Right lobe of liver (tissue), 6 donors: ENCODE measurements at places on chromosomes 7 and 10. TPM values are rescaled to one million over a fixed set of nuclear protein-coding genes. Genes with fewer than 3 reads are reported as not detected.

DNA sequence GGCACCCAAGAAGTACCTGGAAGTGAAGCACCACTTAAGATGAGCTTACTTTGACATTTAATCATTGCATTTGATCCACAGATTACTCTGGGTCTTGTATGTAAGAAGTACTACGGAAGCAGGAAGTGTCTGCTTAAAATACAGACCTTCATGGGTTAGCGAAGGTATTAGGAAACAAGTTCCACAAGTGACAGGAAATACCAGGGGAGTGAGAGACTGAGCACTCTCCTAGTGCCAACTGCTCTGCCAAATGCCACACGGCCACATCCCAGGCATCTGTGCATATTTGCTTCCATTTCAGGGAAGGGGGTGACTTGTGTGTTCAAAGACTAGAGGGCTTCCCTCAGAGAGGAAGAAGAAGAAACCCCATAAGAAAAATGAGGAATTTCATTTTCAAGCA lies 57.2 kb upstream of the ANK3 start:
- no peak overlapping the region for H3K27ac ChIP-seq
- DNase-seq: no peak
- no peaks in the 10 kb centered on the region for H3K27me3 ChIP-seq
- no peaks in the 10 kb centered on the region for H3K36me3 ChIP-seq
- no peaks in the 10 kb centered on the region for H3K4me1 ChIP-seq

DNA sequence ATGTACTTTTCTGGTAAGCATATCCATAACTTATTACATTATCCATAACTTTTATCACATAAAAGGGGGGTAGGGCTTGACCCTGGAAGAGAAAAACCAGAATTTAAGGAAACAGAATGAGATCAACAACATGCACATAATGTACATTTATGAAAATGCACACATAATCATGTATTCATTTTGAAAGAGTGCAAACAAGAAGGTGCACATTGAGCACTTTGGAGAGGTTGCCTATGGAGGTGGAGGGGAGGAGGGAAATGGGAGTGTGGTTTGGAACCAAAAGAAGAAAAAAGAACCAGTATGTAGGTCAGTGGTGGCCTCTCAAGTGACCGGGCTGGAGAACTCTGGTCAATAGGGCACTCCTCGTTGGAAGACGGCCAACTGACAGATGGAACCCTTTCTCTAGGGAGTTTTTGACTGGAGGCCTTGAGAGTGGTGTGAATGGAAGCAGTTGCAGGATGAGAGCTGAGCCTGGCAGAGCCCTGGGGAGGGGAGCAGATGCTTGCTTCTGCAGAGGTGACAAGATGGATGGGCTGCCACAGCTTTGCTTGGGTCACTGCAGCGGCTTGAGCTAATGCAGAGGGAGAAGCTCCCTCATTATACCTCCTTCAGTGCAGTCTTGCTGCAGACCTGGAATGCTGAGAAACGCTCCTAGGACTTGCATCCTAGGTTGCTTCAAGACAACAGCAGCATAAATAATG lies 192.7 kb downstream of the SEC23IP start:
- no peaks in the 10 kb centered on the region for H3K27me3 ChIP-seq
- no peak overlapping the region for H3K4me3 ChIP-seq
- H3K36me3 ChIP-seq: no peaks in the 10 kb centered on the region
- no peak overlapping the region for H3K27ac ChIP-seq
- no peaks in the 10 kb centered on the region for H3K4me1 ChIP-seq

DNA sequence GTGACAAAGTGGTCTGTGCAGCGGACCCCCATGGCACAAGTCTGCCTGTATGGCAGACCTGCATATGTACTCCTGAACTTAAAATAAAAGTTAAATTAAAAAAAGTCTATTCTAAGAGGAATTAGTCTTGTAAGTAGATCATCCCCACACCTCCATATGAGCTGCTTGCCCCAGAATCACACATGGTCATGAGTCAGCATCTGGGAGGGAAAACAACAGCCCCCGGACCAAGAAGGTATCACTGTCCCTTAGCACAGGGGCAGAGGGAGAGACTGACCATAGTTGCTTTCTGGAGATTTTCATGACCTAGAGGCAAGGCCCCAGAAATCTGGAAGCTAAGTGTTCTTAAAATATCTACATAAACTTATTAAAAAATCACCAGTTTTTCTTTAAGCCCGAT lies 86.6 kb upstream of the PDK4 start:
- no peak overlapping the region for H3K27ac ChIP-seq
- no peaks in the 10 kb centered on the region for H3K27me3 ChIP-seq
- H3K36me3 ChIP-seq: no peaks in the 10 kb centered on the region
- no peaks in the 10 kb centered on the region for H3K4me1 ChIP-seq
- H3K4me3 ChIP-seq: no peak overlapping the region

Gene HOXA9
- total RNA-seq: 0.09 TPM

DNA sequence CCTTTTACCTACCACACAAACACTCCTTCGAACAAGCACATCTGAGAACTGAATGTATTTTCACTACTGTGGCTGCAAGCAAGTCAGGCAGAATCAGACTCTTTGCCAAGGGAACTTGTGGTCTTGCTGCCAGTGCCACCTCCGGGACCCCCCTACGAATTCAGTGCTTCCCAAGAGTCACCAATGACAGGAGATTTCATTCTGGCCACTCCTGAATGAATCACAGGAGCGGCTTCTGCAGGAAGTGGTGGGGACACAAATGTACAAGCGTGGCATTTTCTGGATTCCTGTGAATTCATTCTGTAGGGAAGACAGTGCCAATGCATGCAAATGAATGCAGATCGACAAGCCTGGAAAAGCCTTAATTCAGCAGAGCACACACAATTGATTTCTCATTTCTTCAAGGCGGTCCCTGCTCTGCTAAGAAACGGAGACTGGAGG lies 161.2 kb downstream of the CAMK1D start:
- no peak overlapping the region for H3K27ac ChIP-seq
- DNase-seq: no peak
- no peaks in the 10 kb centered on the region for H3K36me3 ChIP-seq
- no peaks in the 10 kb centered on the region for H3K4me1 ChIP-seq
- H3K27me3 ChIP-seq: no peaks in the 10 kb centered on the region

Gene WDFY4
- 4.1 TPM for total RNA-seq

DNA sequence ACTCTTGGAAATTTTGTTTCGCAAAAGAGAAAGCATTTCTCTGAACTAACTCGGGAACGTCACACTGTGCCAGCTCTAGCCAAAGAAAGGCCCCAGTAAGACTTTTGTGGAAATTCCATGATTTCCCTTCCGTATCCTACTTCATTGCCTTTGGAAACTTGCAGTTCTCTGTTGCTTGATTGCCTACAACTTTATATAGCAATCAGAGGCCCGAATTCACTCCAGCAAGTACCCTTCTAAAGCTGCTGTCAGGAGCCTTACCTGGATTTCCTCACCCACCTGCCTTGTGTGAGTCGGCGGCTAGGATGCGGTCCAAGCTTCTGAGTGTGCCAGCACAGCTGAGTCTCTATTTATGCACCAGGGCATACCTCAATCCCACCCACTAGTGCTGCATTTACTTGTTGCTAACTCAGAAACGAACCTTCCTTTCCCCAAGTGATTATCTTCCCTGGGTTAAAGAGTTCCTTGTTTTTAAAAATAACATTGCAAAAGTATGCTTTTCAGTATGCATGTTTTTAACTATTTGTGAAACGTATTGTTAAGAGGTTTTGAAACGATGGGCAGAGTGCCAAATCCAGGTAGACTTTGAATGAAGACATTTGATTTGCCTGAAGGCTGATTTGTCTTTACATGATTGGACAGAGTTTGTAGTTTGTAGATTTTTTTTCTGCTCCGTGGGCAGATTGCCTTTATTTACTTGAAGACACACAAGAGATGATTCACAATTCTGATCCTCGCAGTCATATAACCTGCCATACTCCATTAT lies at the start of gene AGR2:
Gene AGR2 (minus strand): TSS at position 326 of the 766 bp plus-strand sequence. CDS start 3,203 bp downstream, outside the sequence.
- DNase-seq: no peak
- no peak within 1 kb of the TSS for H3K4me3 ChIP-seq
- no peaks in the 10 kb centered on the region for H3K4me1 ChIP-seq
- no peaks in the 10 kb centered on the region for H3K27me3 ChIP-seq

Gene ENTPD1
- total RNA-seq: 1.8 TPM

DNA sequence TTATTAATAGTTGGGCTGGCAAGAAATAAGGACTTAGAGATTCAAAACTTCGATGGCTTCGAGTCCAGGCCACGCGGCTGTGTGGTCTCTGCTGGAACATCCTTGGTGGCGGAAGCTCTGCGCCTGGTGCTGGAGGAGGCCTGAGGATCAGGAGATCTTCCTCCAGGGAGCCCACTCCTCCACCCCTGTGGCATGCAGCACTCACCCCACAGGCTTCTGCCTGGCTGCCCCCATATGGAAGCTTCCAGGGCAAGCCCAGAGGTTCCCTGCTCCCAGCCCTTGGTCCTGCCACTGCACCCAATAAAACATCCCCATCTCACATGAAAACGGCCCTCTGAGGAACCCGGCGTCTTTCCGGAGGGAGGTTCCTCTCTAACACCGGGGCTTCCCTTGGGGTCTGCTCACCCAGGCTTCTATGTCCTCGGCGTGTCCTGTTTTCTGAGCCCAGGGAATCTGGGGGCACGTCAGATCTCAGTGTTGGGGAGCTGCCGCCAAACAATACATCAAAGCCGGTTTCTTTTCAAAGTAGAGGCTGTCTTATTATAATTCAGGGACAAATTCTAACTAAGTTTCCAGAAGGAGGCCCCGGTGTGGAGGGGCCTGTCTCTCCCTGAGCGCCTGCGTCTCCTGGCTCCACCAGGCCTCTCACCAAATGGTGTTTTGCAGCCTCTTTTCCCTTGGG lies 32.4 kb downstream of the CALML3 start:
- no peaks in the 10 kb centered on the region for H3K27me3 ChIP-seq
- no peak for DNase-seq
- peaks cover 5% of the 10 kb centered on the region for H3K4me1 ChIP-seq

DNA sequence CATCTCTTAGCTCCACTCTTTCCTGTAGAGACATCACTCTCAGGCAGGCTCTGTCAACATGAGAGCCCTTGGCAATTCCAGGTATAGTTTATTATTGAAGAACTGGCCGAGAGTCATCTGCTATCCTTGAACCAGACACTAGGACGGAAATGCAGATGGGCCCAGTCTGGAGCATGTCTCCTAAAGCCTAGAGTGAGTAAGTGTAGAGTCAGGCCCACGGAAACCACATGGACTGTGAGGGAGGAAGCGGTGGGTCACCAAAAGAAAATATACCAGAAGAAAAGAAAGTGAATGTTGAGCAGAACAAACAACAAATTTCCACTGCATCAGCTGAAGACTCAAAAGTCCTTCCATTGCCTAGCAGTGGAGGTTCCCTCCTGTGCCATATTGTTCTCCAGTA lies 15.7 kb upstream of the RELN start:
- no peak overlapping the region for H3K27ac ChIP-seq
- no peak for DNase-seq
- H3K4me1 ChIP-seq: peaks cover 14% of the 10 kb centered on the region
- no peaks in the 10 kb centered on the region for H3K27me3 ChIP-seq
- no peaks in the 10 kb centered on the region for H3K36me3 ChIP-seq
- no peak overlapping the region for H3K4me3 ChIP-seq

GRCh38 chr10:119281581-119282071 lies 74.3 kb downstream of the GRK5 start:
- H3K36me3 ChIP-seq: no peaks in the 10 kb centered on the region
- H3K27me3 ChIP-seq: no peaks in the 10 kb centered on the region
- peaks cover 51% of the 10 kb centered on the region for H3K4me1 ChIP-seq
- H3K27ac ChIP-seq: no peak overlapping the region
- DNase-seq: peak; percentile 87
- no peak overlapping the region for H3K4me3 ChIP-seq

Gene SPDYE16
- total RNA-seq: not detected

- H3K4me3 ChIP-seq: no peak overlapping the region
- no peaks in the 10 kb centered on the region for H3K4me1 ChIP-seq
- no peak for DNase-seq
- H3K27me3 ChIP-seq: no peaks in the 10 kb centered on the region
- H3K36me3 ChIP-seq: peaks cover 17% of the 10 kb centered on the region
Measured at GRCh38 chr7:44981035-44981706, 2.4 kb upstream of the MYO1G start.

DNA sequence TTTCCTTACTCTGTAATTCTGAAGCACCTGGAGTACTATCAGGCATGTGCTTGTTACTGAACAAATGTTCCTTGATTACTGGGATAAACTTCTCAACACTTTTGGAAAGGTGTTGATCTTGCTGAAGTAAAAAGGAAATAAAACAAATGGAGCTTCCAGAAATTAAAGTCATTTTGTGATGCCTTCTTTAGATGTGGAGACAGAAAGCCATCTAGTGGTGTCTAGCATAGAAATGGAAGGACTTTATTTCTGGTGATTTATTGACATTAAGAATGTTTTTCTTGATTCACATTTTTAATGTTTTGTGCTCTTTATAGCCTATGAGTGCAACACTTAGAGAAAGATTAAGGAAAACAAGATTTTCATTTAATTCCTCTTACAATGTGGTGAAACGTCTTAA lies 1.4 kb downstream of the SFR1 start:
- no peaks in the 10 kb centered on the region for H3K4me1 ChIP-seq
- H3K27ac ChIP-seq: no peak overlapping the region
- no peaks in the 10 kb centered on the region for H3K36me3 ChIP-seq
- no peak overlapping the region for H3K4me3 ChIP-seq
- H3K27me3 ChIP-seq: no peaks in the 10 kb centered on the region
- no peak for DNase-seq

Gene TDRD1
- 0.17 TPM for total RNA-seq

DNA sequence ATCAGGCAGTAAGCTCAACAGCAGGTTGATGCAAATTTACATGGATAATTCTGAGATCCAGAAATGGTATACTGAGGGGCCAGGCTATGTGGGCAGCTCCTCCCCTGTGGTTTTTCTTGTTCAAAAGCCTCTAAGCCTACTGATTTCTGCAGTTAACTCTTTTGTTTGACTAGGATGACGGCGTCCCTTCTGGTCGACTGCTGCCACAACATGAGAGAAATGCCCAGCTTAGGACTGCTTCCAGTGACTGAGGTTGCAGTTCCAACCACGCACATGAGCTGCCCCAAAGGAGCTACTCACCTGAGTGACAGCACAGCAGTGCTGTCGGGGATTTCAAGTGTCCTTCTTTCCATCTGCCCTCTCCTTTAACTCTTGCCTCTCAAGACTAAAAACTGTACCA lies 973.0 kb upstream of the GHITM start:
- no peaks in the 10 kb centered on the region for H3K27me3 ChIP-seq
- no peak for DNase-seq
- no peaks in the 10 kb centered on the region for H3K36me3 ChIP-seq
- no peaks in the 10 kb centered on the region for H3K4me1 ChIP-seq
- H3K27ac ChIP-seq: no peak overlapping the region

Gene FGL2
- total RNA-seq: 19.3 TPM

DNA sequence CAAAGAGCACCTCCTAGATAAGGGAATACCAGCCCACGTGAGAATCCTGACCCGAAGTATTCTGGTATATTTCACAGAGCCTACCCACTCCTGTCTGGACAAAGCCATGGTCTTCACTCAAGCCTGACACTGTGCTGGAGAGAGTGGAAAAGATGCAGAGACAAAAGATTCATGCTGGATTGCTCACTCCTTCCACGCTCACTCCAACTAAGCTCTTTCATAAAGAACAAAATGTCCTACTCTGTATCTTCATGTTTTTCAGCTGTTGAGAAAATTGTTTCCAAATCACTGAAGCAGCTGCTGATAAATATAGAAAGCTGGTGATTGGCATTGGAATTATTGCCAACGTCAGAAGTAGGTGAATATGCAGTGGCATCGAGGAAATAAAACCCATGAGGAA lies 106.0 kb downstream of the ABLIM1 start:
- no peaks in the 10 kb centered on the region for H3K27me3 ChIP-seq
- no peak for DNase-seq
- H3K36me3 ChIP-seq: no peaks in the 10 kb centered on the region

GRCh38 chr7:2412587-2413201 lies 9.3 kb downstream of the CHST12 start:
- DNase-seq: no peak
- H3K27me3 ChIP-seq: no peaks in the 10 kb centered on the region
- H3K36me3 ChIP-seq: no peaks in the 10 kb centered on the region
- no peak overlapping the region for H3K4me3 ChIP-seq
- no peaks in the 10 kb centered on the region for H3K4me1 ChIP-seq

Gene IGFBP1
- total RNA-seq: 234 TPM
